NCI-H1092 treated with DMSO at 0.1 percent for 48 hours (cell line): ENCODE measurements at places on chromosomes 6 and 20.
A peak's percentile ranks its signal among the peaks of the same experiment; 100 is the strongest.

GRCh38 chr20:37948956-37949355, 46.0 kb downstream of the VSTM2L start:
- DNase-seq = no peak

DNA sequence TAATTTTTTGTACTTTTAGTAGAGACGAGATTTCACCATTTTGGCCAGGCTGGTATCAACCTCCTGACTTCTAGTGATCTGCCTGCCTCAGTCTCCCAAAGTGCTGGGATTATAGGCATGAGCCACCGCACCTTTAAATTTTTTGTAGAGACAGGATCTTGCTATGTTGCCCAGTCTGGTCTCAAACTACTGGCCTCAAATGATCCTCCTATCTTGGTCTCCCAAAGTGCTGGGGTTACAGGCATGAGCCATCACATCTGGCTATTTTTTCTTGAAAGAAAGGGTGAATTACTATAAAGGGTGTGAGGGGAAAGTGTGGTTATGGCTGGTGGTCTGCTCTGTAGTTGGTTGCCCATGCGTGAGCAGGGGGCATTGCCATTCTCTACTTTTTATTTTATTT, 1.6 kb downstream of the LY6G6F start:
- DNase-seq = no peak

DNA sequence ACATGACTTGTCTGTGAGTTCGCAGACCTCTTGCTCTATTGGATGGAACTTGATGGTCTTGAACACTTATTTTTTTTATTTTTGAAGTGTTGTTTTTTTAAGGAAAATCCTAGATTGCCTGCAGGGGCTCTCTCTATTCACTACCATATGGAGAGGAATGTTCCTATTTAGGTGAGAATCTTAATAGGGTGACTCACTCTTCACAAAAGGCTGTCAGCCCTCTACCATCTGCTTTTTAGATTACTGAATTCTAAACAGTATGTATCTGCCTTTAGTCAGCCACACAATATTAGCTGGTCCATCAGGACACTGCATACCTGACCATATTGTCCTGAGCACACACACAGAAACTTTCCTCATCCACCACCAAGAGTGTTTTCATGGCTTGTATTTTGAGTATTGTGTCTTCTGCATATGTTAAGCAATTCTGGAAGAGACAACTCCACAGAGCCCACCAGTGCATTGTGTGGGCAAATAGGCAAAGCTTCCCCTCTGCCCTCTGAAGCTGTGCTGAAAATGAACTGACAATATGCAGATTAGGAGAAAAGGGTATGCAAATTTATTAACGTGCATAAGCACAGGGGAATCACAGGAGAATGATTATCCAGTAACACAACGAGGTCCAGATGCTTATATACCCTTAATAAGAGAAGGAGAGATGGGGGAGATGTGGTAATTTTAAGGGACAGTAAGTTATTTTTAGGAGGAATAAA, 6.6 kb upstream of the BTBD9 start:
- DNase-seq = no peak

- DNase-seq = no peak
These were observed 203.1 kb downstream of the ASCC3 start for GRCh38 chr6:100678027-100678426.

DNA sequence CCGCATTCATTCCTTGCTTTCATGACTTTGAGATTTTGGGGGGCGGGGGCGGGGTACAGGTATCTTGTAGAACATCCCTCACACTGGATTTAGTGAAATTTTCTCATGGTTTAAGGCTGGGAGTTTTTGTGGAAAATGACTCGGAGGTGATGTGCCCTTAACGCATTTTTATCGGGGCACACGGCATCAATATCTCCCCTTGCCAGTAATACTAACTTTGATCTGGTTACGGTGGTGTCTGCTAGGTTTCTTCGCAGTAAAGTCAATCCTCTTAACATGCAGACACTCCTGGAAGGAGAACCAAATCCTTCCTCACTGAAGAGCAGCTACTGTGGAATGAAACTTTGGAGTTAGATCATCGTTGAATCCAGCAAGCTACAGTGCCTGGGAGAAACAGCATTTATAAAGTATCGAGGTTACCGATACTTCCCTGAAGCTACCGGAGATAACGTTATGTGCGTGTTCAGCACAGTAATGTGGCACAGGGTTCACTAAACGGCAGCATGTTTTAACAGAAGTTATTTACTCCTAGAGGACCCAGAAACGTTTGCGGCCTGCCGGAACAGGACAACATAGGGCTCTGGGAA, 1.2 kb upstream of the DYNLRB1 start:
- no peak for DNase-seq

- no peak for DNase-seq
These were observed 58.4 kb downstream of the EZR start for GRCh38 chr6:158760618-158761250.

- no peak for DNase-seq
These were observed 17.8 kb upstream of the RSPO3 start for GRCh38 chr6:127100510-127101140.

DNA sequence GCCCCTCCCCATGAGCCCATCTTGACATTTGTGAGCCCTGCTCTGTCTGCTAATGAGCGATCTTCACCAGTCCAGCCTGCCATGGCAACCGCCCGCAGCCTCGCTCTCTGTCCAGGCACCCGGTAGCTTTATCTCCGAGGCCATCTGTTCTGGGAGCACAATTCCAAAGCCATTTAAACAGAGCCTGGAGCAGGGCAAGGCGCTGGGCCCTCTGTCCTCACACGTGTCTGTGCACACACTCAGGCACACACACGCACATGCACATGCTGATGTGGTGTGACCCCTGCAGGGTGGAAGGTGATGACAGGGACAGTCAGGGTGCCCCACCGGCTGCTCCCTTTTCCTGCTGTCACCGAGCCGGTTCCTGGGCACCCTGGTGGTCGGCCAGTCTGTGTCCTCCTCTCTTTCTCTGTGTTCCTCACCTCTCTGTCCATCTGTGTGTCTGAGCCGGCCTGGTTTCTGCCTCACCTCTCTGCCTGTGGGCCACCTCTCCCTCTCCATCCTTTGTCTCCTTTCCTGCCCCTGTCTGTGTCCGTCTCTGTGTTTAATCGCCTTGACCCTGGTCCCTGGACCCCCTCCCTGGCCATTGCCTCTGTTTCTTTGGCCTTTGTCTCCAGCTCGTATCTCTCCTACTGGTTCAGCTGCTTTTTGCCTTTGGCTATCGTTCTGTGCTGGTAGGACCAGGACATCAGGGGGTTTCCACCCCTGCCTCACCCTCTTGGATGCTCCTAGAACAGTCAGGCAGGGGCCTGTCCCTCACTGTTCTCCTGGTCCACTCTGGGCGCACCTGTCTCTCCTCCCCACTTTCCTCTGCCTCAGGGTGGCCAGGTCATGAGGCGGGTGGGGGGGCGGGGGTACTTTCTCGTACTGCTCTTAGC, 8.8 kb upstream of the MYT1 start:
- DNase-seq = peak; percentile 31

- no peak for DNase-seq
These were observed 88.1 kb upstream of the TGM3 start for GRCh38 chr20:2207770-2208097.

- DNase-seq = no peak
These were observed 112.2 kb downstream of the SYCP2 start for GRCh38 chr20:59821201-59821600.

- no peak for DNase-seq
These were observed 29.5 kb downstream of the DACT2 start for GRCh38 chr6:168290095-168290494.

- no peak for DNase-seq
These were observed 32.4 kb downstream of the AAR2 start for GRCh38 chr20:36268440-36269342.

GRCh38 chr20:34370062-34370461, 7.0 kb downstream of the ITCH start:
- no peak for DNase-seq

- DNase-seq = no peak
These were observed 115.9 kb upstream of the ARMC2 start for GRCh38 chr6:108732091-108732870.

- no peak for DNase-seq
These were observed 118.1 kb upstream of the MAFB start for GRCh38 chr20:40806929-40807820.

DNA sequence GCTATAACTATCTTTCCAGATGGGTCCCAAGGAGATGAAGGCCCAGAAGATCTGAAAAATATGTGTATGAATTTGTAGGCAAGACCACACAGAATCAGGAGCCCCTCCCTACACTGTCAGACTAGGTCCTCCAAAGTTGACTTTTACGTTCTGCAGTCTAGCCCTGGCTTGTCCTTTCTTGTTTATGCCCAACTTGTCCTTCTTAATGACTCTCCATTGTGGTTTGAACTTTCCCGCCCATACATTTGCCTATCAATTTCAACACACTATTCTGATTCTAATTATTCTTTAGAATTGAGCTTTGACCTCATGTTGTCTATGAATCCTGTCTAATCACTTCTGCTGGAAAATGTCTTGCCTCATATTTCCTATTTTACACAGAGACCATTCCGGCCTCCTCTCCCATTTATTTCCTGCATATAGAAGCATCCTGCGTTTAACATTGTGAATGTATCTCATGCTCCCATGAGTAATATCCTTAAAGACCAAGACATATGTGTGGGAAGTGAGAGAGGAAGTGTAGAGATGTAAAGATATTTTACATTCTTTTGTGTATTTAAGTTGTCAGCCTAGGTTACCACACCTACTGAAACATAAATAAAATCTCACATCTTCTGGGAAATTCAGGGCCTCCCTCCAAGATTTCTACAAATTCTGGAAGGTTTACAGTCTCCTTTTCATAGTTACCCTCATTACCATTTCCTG, 348.3 kb downstream of the BCKDHB start:
- no peak for DNase-seq

DNA sequence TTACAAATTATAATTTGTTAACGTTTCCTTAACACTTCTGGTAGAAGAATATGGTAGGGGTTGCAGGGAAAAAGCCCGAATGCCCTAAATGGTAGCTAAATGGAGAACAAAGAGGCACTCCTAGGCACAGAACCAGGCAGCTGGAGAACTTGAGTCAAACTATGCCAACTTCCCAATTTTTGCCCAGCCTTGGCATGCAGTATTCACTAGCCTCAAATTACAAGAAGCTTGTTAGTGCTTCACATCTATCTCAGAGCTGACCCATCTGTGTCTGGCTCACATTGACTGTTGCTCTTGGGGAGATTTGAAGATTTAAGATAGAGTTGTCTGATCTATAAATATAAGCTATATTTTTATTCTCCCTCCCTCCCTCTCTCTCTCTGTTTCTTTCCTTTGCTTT, 19.4 kb upstream of the LRFN2 start:
- DNase-seq = no peak

GRCh38 chr6:142716097-142716496, 228.9 kb downstream of the HIVEP2 start:
- DNase-seq = no peak

GRCh38 chr6:51529240-51529639, 558.2 kb downstream of the PKHD1 start:
- no peak for DNase-seq

DNA sequence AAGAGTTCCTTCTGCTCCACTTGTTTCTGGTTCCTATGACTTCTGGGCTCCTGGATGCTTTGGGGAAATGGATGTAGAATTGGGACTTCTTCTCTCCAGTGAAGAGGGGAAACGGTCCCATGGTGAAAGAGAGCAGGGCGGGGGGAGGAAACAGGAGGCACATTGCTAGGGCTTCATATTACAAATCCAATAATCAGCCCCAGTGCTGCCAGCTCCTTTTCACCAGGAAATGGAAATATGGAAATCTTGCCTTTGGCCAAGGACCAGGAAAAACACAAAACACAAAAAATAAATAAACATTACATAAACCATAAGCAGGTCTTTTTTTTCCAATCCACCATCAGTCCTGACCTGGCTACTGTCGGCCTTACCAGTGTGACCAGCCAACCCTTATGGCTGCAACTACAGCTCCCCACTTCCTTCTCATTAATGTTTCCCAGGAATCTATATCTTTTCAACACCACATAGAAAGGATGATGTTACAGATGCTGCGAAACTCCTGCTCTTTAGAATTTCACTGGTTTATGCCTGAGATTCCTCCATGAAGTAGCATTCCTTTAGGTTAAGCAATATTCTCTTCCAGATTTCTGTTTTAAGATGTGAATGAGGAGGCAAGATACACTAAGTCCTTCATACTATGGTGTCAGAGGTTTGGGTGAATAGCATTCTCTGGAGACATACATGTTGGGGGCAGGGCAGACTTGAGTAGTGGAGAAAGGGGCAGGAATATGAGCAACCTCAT, 2.0 kb downstream of the PI3 start:
- DNase-seq = no peak
